Caudate nucleus (tissue), 63 donors: ENCODE measurements at places on chromosomes 5 and 9.

DNA sequence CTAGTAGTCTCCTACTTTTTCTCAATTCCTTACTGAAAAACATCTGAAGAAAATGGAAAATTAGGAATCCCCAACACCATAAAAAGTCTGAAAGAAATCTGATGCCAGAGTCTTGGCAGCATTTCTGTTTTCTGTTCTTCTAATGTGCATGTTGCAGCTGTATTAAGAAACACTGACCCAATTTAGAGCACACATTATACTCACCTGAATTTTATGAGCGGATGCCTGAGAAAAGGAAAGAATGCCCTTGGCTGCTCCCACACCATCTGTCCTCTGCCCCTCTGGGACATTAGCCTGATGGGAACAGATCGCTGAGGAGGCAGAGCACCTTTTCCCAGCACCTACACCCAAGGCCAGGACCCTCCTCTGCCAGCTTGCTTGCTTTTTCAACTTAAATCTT lies 14.1 kb upstream of the ANP32B start:
- DNase-seq, result no peak

- no peak for DNase-seq
Observed at GRCh38 chr5:121667292-121667691, 184.4 kb upstream of the FTMT start.

DNA sequence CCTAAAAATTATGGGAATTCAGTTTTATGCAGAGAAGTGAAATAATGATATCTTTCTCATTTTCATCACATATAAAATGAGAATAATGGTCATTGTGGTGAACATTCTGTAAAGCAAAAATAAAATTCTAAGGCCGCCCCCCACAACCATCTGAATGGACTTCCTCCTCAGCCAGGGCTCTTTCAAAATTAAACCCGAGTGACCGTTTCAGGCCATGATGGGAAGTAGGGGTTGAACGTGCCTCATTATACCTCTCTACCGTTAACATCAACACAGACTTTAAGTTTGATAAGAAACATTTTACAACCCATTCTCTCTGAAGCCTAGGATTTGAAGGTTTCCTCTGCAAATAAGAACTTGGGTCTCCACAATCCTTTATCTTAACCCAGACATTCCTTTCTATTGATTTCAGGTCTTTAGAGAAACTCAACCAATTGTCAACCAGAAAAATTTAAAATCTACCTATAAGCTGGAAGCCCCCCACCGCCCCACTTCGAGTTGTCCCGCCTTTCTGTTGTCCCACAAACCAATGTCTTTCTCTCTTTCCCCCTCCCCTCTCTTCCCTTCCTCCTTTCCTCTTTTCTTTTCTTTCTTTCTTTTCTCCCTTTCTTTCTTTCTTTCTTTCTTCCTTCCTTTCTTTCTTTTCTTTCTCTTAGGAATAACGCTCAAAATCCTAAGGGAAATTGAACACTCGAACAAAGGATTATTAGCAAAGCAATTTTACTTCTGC lies 1.7 kb upstream of the TMCO6 start:
- DNase-seq, result no peak

DNA sequence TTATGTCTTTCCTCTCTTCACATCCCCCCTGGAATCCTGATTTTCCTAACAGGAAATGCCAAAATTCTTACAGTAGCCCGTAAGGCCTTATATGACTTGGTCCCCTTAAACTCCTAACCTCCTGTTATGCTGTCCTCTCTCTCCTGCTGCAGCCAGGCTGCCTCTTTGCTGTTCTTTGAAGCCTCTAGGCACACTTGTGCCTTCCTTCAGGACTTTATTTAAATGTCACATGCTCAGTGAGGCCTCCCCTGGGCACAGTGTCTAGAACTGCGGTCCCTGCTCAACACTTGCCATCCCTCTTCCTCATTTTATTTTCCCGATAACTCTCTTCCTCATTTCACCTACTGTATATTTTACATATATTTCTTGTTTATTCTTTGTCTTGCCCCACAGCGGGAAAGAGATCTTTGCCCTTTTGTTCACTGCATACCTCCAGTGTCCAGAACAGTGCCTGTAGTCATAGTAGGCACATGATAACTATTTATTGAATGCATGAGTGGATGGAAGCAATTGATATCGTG lies 5.5 kb upstream of the SHB start:
- DNase-seq, result no peak

DNA sequence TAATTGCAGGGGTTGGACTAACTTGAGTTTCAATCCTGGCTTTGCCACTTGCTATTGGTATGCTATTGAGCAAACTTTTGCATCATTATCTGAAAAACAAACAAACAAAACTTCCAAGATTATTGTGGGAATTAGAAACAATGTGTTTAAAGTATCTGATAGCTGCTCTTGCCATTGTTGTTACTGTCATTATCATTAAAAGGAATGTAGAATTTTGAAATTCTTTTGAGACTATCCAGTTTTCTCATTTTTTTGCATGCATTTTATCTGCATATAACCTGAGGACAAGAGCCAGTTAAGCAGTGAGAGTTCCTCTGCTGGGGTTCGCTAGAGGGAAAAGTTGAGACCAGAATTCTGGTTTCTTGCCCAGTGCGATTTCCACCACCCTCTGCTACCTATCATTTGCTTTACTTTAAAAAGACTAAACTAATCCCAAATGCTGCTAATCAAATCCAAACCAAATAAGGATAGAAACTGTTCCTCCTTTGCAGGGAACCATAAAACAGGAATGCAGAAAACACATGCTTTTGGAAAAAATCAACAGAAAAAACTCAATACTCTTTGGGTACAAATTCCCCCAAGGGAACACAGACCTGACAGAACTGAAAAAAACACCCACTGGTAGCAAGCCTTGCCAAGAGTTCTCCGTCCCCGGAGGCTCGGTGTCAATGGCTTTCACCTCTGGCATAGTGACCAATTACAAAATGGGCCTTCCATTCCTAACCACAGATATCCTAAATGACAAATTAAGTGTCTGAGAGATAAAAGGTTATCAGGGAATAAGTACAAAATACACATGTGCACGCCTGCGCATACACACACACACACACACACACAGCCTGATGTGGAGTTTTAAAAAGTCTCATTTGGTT lies 373.7 kb downstream of the ARL15 start:
- DNase-seq, result no peak

GRCh38 chr9:116380496-116380995 lies 227.0 kb downstream of the PAPPA start:
- no peak for DNase-seq

- no peak for DNase-seq
Observed at GRCh38 chr5:77180167-77181081, 30.1 kb upstream of the PDE8B start.

DNA sequence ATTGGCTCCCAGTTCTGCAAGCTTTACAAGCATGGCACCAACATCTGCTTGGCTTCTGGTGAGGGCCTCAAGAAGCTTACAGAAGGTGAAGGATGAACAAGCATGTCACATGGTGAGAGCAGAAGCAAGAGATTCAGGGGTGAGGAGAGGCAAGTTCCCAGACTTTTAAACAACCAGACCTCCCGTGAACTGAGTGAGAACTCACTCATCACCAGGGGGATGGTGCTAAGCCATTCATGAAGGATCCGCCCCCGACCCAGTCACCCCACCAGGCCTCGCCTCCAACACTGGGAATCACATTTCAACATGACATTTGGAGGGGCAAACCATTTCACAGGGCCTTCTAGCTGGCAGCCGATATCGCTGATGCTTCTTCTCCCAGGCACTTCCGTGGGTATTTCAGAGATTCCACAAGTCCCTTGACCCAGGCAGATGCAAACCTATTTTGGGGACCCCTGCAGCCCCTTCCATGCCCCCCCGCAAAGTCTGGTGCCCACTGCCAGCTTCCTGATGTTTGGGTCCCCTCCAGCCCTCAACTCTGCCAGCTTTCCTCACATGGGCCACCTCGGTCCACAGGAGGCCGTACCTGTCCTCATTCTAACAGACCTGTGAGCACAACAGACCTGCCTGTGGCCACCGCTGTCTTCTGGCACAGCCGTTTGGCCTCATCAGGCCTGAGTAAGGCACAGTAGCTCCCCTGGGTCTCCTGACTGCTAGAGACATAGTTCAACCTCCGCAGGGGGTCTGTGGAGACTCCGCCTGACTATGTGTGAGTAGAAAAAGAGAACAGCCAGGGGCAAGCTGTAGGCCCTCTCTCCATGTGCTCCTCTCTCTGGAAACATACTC lies 60.7 kb upstream of the ANGPTL2 start:
- no peak for DNase-seq

- DNase-seq, result no peak
Observed at GRCh38 chr9:92724528-92725265, 39.9 kb downstream of the BICD2 start.

- no peak for DNase-seq
Observed at GRCh38 chr9:128288273-128289004, 12.4 kb downstream of the SWI5 start.

DNA sequence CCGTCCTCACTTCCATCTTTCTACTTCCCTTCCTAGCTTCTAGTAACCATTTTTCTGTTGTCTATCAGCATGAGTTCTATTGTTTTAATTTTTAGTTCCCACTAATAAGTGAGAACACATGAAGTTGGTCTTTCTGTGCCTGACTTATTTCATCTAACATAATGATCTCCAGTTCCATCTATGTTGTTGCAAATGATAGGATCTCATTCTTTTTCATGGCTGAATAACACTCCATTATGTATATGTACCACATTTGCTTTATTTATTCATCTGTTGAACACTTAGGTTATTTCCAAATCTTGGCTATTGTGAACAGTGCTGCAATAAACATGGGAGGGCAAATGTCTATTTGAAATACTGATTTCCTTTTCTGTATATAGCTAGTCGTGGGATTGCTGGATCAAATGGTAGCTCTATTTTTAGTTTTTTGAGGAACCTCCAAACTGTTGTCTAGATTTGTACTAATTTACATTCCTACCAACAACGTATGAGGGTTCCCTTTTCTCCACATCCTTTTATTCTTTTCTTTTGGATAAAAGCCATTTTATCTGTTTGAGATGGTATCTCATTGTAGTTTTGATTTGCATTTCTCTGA lies 50.3 kb downstream of the NSD1 start:
- no peak for DNase-seq

- no peak for DNase-seq
Observed at GRCh38 chr9:124020520-124021384, 9.2 kb downstream of the LHX2 start.

- no peak for DNase-seq
Observed at GRCh38 chr5:18970000-18970399, 1018.0 kb downstream of the CDH18 start.
